ENCODE measurements at places on chromosomes 16 and 17.

GRCh38 chr16:58259995-58260394 lies 34.8 kb downstream of the PRSS54 start:
- DNase-seq, result no peak

- DNase-seq, result no peak
These were observed 83.7 kb upstream of the DNAH9 start for GRCh38 chr17:11514565-11514964.

- DNase-seq, result no peak
These were observed 1.3 kb downstream of the HOXB9 start for GRCh38 chr17:48624544-48625494.

GRCh38 chr17:9700754-9701476 lies 55.6 kb downstream of the USP43 start:
- no peak for DNase-seq

DNA sequence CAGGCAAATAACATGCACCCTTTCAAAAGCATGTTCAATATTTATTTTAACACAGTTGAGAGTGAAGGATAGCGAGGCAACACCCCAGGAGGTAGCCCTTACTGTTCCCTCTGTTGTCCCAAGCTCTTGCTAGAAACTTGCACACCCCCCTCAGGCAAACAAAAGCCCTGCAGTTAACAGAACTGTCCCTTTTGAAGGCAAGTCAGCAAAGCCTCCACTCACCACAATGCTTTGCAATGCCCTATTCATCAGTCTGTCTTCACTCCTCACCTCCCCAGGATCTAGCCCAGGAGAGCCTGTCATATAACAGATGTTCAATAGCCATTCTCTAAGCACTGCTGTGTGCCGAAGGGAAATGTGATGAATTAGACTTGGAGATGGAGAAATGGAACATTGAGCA lies 3.5 kb upstream of the CNEP1R1 start:
- no peak for DNase-seq

DNA sequence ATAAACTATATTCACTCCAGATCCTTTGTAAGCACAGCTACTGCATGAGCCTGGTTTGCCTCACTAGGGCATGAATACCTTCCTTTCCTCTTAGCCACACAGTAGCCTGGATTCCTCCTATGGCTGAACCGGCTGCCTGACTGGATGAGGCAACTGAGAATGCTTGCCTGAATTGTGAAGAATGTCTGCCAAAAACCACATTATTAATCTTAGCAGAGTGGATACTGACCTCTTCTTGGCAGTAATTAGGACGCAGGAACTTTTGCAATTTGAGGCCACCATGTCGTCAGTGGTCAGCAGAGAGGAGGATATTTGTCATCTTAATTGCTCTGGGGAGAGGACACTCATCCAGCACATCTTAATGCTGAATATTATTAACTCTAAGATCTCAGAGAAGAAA lies 651.8 kb upstream of the GOT2 start:
- DNase-seq, result no peak

DNA sequence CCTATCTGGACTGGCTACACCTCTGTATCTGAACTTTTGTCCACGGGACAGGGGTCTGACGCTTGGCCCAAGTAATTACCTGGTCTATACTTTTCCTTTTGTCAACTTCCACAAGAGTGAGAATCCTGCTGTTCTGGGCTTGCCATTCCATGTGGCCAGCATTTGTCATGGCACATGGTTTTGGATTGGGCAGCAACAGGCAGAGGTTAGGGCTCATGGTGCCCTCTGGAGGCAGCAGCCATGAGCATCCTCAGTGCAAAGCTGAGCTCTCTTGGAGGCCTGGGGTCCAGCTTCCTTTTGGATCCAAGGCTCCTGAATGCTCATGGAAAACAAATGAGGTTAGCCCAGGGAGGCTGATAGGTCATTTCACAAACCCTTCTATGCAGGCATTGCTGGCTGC lies 7.5 kb upstream of the EDC4 start:
- DNase-seq, result no peak

GRCh38 chr16:4801051-4801961 lies 1.1 kb downstream of the ROGDI start:
- no peak for DNase-seq

GRCh38 chr17:948284-948852 lies 31.2 kb downstream of the NXN start:
- DNase-seq, result no peak

GRCh38 chr17:77164483-77165091 lies 23.8 kb downstream of the SEC14L1 start:
- peak; percentile 54 for DNase-seq

DNA sequence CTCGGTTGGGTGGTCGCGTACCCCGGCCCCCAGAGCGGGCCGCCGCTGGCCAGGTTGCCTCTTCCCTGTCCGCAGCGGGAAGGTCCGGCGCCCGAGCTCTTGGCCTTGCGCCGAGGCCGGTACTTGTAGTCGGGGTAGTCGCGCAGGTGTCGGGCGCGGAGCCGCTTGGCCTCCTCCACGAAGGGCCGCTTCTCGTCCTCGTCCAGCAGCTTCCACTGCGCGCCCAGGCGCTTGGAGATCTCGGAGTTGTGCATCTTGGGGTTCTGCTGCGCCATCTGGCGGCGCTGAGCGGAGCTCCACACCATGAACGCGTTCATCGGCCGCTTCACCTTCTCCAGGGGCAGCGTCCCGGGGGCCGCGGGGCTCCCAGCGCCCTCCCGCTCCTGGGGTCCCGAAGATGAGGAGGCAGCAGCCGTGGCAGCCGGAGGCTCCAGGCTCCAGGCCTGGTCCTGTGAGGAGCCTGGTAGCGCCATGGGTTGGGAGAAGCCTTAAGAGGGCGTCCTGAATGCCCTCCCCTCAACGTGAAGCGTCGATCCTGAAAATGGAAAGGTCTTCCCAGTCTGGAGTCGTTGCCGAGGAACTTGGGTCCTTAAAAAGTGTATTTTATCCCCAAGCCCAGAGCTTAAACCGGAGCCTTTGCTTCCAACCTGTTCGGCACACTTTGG lies 558 bp downstream of the SOX15 start:
- peak; percentile 92 for DNase-seq

GRCh38 chr17:19457830-19458271 lies 46.8 kb downstream of the RNF112 start:
- no peak for DNase-seq

DNA sequence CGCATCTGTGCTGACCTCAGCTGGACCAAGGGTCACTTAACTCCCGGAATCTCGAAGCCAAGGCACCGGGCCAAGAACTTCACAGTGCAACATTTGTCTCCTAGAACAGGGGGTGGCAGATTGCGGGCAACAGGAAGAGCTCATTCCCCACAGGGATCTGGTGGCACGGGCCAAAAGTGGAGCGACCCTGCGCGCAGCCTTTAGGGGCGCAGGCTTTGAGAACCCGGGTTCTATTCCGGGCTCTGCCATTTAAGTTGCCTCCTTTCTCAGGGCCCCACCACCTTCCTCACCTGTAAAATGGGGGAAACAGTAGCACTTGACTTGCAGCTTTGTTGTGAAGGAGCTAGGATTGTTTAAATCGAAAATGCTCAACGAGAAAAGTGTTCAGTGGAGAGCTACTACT lies 651 bp downstream of the SHMT1 start:
- peak; percentile 91 for DNase-seq

DNA sequence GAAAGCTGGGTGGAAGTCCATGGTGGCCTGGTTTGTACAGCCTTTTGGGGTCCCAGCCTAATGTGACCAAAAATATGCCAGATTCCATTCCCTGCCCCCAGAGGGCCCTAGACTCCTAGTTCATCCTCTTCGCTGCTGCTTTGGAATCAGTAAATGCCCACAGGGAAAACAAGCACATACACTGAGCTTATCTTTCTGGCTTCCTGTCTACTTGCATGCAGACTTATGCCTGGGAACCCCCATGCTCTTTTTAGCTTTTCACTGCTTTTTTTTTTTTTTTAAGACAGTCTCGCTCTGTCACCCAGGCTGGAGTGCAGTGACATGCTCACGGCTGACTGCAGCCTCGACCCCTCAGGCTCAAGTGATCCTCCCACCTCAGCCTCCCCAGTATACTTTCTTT lies 6.2 kb upstream of the CD300LG start:
- DNase-seq, result no peak

DNA sequence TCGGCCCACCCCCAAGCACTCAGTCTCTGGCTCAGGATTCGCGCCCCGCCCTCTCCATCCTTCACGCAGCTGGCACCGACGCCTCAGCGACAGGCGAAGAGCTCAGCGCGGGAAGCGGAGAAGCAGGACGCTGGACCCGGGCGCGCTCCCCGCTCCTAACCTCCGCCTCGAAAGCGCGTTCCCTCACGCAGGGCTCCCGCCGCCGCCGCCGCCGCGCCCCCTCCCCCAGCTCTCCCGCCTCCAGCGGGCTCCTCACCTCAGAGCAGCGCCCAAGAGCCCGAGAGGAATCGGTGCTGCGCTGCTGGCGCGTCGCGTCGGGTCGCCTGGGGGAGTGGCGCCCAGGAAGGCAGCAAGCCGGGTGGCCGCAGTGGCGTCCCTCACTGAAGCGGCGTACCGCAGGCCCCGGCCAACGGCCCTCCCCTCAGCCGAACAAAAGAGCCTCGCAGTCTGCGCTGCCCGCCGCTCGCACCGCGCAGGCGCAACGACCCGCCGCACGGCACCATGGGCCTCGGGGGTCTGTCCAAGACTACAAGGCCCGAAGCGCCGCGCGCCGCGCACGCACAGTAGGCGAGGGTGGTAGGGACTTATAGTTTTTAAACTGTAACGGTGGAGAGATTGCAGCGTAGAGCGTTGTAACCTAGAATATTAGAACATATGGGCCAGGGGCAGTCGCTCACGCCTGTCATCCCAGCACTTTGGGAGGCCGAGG lies at the start of gene CBX1:
CBX1 (minus strand) TSS at position 467 of the 709 bp plus-strand sequence. CDS start 24,474 bp downstream, outside the sequence.
- DNase-seq, result peak; percentile 96

- DNase-seq, result peak; percentile 78
These were observed 28.8 kb downstream of the GINS2 start for GRCh38 chr16:85659805-85660511.

- no peak for DNase-seq
These were observed 554 bp downstream of the MTSS2 start for GRCh38 chr16:70685061-70685937.

DNA sequence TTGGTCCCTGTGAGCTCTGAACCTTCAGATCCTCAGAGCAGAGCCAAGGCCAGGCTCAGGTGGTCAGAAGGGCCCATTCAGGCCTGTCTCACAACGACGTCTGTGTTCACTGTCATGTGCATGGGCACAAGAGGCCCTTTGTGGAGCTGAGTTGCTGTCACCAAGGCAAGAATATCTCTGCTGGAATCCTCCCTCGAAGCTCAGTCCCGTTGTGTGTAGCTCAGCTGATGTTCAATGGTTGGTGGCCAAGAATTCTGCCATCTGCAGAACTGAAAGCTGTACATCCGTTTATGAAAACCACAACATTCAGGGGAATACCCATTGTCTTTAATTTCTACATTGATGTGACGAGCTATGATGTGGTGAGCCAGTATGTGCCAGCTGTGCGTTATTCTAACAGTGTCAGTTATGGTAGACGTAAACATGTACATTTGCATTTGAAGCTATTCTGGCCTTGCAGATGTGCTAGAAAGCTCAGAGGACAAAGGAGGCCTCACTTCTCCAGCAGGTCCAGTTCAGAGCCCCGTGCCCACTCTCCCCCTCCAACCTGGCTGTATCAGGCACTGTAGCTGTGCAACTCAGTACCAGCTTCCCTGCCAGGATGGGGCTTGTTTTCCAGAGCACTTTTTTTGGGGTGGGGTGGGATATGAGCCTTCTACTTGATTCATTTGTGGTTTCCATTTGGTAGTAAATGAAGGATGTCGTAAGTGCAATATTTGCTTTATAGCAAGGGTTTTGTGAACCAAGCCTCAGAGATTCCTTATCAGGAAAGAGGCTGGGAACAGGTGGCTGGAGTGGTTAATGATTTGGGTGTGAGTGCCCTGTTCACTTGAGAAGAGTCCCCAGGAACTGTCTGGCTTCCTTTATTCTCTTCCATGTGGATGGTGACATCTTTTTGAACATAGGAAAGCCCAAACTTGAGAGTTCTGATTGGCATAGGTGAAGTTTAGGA lies 56.1 kb downstream of the B9D1 start:
- DNase-seq, result peak; percentile 97

GRCh38 chr16:51500306-51500705 lies 349.2 kb upstream of the SALL1 start:
- no peak for DNase-seq

GRCh38 chr16:23947838-23948237 lies 112.1 kb downstream of the PRKCB start:
- no peak for DNase-seq

DNA sequence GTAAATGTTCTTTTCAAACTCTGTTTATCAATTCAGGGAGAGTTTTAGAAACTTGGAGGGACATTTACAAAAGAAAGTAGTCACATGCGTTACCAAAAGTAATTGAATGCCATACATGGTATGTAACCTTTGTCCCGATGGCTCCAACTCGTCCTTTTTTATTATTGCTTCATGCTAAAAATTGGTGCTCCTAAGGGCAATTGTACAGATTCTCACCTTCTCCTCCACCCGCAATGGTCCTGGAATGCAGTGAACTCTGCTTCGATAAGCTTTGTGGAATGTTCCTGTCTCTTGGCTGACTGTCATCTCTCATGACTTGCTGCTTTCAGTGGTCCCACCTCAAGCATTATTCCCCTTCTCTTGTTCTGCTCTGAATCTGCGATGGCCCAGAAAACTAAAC lies 20.9 kb downstream of the GNAO1 start:
- no peak for DNase-seq

- DNase-seq, result no peak
These were observed 77.9 kb downstream of the GOSR1 start for GRCh38 chr17:30554839-30555751.

DNA sequence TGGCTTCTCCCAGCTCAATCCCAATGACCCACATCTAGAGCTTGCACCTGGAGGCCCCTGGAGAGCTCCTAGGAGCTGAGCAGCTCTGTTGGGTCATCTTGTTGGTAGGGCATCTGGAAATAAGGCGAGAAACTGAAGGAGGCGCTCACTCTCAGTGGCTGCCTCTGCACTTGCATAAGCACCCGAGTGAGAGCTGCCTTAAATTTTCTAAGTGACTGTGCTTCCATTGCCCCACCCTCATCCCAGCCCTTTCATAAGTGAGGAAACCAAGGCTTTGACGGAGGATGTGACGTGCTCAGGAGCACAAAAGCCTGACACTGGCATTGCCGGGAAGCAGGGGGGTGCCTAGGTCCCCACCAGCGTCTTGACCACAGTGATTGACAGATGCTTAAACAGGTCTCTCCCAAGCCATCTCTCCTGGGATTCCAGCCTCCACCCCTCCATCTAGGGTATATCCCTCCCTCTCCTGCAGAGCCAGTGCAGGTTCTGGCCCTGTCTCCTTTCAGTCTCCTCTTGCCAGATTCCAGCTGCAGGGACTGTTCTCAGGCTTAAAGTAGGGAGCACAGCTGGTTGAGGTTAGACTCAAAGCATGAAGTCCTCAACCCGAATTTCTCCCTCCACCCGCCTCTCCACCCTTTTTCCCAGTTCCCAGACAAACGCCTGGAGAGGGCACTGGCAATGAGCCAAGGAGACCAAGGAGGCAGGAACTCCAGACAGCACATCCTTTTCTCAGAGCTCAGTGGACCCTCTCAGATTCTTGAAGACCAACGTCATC lies 113.7 kb downstream of the IRX5 start:
- no peak for DNase-seq

Measured in Ammon's horn (tissue), 1 donor.